A549 treated with GW870086 at 1 μM for 4 hours (cell line): ENCODE measurements at places on chromosomes 5 and 9. TPM values are rescaled to one million over a fixed set of nuclear protein-coding genes. Genes with fewer than 3 reads are reported as not detected.

FGF18 gene
- 0.90 to 1.8 TPM (median 1.2 TPM) in 5 replicates for total RNA-seq

TGFBI gene
- total RNA-seq, result 1,294 to 1,839 TPM (median 1,618 TPM) in 5 replicates

TRMT10B gene
- 5.4 to 5.9 TPM (median 5.8 TPM) in 5 replicates for total RNA-seq

SPINK13 gene
- total RNA-seq, result not detected in 5 replicates

RNF183 gene
- 0.19 TPM in 1 of 5 replicates, not detected in the others for total RNA-seq

GARIN3 gene
- total RNA-seq, result not detected in 5 replicates

AIF1L gene
- total RNA-seq, result 1.6 to 2.4 TPM (median 1.7 TPM) in 5 replicates

CTSV gene
- total RNA-seq, result 11.9 to 13.8 TPM (median 13.4 TPM) in 5 replicates

SHROOM1 gene
- total RNA-seq, result 7.8 to 10.7 TPM (median 9.6 TPM) in 5 replicates
